G401 (cell line): ENCODE measurements at places on chromosomes 11 and 22.

DNA sequence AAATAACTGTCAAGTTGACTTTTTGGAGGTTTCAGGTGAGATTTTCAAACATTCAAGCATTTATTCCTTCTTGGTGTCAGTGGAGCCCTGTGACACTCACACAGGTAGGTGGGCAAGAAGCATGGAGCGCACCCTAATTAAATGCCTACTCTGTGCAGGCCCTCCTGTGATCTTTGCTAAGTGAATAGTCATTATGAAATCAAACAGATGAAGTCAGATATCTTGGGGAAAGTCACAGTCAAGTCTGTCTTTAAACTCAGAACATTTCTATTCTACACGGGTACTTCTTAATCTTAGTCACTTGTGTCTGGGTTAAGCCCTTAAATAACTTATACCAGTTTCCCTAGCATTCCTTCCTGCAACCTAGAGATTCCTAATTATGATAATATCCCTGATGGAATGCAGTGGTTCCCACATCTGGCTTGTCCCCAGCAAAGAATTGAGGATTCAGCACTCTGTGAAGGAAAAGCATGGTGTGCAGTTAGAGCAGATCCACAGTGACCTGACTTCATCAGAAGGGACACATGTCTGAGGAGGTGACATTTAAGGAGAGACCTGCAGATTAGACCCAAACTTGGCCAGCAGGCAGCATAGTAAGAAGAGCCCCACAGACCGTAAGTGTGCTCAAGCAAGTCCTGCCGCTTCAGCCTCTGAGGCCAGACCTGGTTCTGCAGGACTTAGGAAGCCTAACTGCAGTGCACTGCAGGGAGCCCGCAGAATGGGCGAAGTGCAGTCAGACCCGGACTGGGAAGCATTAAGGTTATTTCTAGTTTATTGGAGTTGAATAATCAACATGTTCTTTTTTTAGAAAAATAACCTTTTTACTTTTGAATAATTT is 85.3 kb upstream of the GAL start:
- DNase-seq = no peak

DNA sequence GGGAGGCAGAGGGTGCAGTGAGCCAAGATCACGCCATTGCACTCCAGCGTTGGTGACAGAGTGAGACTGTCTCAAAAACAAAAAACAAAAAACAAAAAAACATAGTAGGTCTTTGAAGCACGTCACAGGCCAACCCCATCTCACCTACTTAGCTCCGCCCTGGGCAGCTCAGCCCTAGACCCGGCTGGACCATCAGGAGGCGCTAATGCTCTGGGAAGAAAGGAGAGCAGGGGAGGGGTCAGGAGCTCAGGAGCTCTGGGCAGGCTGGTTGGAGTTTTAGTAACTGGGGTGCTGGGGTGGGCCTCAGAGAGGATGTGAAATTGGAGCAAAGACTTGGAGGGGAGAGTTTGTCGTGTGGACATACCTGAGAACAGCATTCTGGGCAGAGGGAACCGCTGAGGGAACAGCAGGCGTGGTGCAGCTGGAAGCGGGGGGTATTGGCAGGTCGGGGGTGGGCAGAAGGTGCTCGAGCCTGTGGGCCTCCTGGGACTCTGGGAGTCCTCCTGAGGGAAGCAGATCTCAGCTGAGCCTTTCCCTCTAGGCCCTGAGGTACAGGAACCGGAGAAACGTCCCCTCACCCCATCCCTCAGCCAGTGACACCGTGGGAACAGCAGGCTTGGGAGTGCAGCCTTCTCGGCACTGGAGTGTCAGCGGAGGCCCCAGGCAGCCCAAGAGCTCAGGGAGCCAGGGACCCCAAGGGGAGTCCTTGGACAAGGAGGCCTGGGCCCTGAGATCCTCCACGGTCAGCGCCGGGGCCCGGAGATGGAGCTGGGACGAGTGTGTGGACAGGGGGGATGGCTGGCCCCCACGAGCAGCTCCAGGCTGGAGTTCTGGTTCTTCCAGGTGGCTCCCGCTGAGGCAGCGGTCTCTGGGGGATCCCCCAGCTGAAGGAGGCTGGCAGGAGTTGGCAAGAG is 2.2 kb upstream of the RPS6KA4 start:
- DNase-seq = peak; percentile 84

- DNase-seq = no peak
Measured at GRCh38 chr11:113363406-113363805, 24.2 kb upstream of the ANKK1 start.

GRCh38 chr11:11856638-11857037 is 14.9 kb downstream of the USP47 start:
- DNase-seq = no peak

DNA sequence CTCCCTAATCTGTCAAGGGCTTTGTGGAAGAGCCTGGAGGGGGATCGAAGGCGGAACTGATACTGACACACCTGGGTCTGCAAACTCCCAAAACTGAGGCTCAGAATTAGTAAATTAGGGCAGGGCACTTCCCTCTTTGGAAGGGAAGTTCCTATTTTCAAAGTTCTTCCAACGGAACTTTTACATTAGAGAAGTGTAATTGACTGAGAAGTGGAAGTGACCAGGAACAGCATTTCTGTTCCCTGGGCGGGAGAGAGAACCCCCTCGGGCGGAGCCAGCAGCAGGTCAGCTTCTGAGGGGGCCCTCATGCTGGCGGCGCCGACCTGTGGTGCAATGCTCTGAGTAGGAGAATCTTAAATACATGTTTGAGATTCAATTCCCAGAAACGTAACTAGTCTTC is 1.1 kb upstream of the CBL start:
- DNase-seq = no peak

DNA sequence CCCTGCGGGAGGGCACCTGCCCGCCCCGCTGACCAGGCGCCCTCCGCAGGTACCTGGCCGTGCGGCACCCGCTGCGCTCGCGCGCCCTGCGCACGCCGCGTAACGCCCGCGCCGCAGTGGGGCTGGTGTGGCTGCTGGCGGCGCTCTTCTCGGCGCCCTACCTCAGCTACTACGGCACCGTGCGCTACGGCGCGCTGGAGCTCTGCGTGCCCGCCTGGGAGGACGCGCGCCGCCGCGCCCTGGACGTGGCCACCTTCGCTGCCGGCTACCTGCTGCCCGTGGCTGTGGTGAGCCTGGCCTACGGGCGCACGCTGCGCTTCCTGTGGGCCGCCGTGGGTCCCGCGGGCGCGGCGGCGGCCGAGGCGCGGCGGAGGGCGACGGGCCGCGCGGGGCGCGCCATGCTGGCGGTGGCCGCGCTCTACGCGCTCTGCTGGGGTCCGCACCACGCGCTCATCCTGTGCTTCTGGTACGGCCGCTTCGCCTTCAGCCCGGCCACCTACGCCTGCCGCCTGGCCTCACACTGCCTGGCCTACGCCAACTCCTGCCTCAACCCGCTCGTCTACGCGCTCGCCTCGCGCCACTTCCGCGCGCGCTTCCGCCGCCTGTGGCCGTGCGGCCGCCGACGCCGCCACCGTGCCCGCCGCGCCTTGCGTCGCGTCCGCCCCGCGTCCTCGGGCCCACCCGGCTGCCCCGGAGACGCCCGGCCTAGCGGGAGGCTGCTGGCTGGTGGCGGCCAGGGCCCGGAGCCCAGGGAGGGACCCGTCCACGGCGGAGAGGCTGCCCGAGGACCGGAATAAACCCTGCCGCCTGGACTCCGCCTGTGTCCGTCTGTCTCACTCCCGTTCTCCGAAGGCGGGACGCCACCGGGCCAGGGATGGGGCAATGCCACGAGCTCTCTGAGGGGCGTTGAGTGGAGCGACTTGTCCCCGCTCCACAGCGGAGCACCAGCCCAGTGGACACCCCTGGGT is 1.8 kb downstream of the GALR3 start:
- no peak for DNase-seq

DNA sequence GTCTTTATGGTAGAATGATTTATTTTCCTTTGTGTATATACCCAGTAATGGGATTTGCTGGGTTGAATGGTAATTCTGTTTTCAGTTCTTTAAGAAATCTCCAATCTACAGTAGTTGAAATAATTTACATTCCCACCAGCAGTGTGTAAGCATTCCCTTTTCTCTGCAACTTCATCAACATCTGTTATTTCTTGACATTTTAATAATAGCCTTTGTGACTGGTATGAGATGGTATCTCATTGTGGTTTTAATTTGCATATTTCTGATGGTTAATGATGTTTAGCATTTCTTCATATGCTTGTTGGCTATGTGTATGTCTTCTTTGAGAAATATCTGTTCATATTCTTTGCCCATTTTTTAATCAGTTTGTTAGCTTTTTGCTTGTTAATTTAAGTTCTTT is 901.2 kb downstream of the METTL15 start:
- no peak for DNase-seq

- DNase-seq = no peak
Measured at GRCh38 chr11:19955660-19956059, 204.6 kb downstream of the DBX1 start.

GRCh38 chr22:26265909-26266308 is 96.6 kb downstream of the SEZ6L start:
- no peak for DNase-seq

DNA sequence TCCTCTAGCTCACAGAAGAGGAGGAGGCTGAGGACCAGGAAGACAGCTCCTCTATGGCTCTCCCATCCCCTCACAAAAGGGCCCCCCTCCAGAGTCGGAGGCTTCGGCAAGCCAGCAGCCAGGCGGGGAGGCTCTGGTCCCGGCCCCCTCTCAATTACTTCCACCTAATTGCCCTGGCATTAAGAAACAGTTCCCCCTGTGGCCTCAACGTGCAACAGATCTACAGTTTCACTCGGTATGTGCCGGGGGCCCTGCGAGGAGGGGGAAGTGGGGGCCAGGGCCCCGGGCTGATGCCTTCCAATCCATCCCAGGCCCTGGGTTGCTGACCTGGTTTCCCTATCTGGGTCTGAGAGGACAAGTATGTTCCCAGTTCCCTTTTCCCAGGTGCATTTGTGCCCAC is 7.9 kb downstream of the FOXR1 start:
- no peak for DNase-seq

GRCh38 chr11:76392870-76393269 is 11.7 kb downstream of the GVQW3 start:
- no peak for DNase-seq

- DNase-seq = no peak
Measured at GRCh38 chr22:29932136-29932535, 49.2 kb downstream of the MTMR3 start.

- no peak for DNase-seq
Measured at GRCh38 chr11:47448566-47449427, at the start of gene RAPSN. Gene RAPSN, minus strand, starts transcription at chr11:47449136. Its CDS starts 172 bp downstream, at chr11:47448964.

- no peak for DNase-seq
Measured at GRCh38 chr11:62555464-62556107, 9.0 kb upstream of the AHNAK start.

- DNase-seq = peak; percentile 61
Measured at GRCh38 chr22:19941365-19942082, at the start of the genes COMT and TXNRD2. Gene COMT, plus strand, starts transcription at chr22:19941772. Its CDS starts 20,755 bp downstream, at chr22:19962527. Gene TXNRD2, minus strand, starts transcription at chr22:19941818. Its CDS starts 15 bp downstream, at chr22:19941803.

GRCh38 chr11:134592391-134592990 is 180.4 kb upstream of the B3GAT1 start:
- no peak for DNase-seq

GRCh38 chr11:926341-926916 is 759 bp downstream of the AP2A2 start:
- peak; percentile 72 for DNase-seq

- no peak for DNase-seq
Measured at GRCh38 chr11:32817852-32818183, 11.9 kb upstream of the PRRG4 start.

DNA sequence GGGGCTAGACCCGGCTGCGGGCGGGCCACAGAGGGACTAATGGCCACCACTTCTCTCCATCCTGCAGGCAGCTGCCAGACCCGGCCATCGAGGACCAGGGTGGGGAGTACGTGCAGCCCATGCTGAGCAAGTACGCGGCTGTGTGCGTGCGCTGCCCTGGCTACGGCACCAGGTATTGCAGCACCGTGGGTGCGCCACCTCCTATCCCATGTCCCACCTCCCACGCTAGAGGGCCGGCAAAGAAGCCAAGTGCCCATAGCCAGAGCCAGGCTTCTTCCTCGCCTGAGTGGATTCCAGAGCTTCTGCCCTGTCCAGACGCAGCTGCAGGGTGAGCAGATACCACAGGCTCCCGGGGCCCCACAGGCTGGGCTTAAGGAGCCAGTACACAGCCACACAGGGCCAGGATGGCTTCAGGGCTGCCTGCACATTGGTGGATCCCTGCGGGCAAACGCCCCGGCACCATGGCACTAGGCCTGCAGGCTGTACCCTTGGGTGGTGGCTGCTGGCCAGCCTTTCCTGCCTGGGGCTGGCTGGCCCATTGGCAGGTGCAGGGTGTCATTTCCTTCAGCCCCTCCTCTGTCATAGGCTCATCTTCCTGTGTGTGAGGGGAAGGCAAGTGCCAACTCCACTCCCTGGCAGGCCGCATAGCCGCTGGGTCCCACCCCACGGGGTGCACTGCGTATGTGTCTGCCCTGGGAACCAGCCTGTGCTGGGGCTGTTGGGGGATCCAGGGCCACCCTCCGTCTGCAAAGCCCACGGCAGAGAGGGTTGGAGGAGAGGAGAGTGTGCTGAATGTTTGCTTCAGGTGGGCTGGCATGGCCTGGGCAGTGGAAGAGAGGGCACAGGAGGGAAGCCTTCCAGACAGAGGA is 16.5 kb upstream of the DGCR8 start:
- no peak for DNase-seq

GRCh38 chr11:13238879-13239514 is 38.6 kb upstream of the BMAL1 start:
- DNase-seq = peak; percentile 23

DNA sequence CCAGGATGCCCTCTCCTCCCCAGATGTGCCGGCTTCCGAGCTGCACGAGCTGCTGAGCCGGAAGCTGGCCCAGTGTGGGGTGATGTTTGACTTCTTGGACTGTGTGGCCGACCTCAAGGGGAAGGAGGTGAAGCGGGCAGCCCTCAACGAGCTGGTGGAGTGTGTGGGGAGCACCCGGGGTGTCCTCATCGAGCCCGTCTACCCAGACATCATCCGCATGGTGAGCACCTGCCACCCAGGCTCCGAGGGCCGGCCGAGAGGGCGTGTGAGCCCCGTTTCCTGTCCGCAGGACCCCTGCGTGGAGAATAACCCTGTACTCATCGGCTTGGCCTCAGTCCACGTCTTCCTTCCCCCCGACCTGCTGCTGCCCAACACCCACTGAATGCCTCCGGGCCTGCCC is 2.2 kb downstream of the PPP2R5B start:
- DNase-seq = no peak

- DNase-seq = no peak
Measured at GRCh38 chr11:36339888-36340287, 43.8 kb downstream of the PRR5L start.

DNA sequence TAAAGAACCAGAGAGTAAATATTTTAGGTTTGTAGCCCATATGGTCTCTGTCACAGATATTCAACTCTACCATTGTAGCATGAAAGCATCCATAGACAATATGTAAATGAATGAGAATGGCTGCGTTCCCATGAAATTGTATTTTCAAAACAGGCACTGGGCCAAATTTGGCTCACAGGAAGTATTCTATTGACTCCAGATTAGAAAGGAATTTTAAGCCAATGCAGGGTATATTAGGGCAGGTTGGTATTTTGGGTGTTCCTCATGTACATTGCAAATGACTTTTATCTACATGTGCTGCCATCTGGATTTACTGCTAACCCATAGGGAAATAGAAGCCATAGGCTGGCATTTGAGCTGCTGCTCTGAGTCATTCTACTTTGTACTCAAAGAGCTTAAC is 35.1 kb upstream of the PDGFD start:
- no peak for DNase-seq
